ENCODE measurements at places on chromosomes 7 and 10.

- no peak for DNase-seq
Measured at GRCh38 chr10:87694011-87694794, 34.5 kb downstream of the PAPSS2 start.

DNA sequence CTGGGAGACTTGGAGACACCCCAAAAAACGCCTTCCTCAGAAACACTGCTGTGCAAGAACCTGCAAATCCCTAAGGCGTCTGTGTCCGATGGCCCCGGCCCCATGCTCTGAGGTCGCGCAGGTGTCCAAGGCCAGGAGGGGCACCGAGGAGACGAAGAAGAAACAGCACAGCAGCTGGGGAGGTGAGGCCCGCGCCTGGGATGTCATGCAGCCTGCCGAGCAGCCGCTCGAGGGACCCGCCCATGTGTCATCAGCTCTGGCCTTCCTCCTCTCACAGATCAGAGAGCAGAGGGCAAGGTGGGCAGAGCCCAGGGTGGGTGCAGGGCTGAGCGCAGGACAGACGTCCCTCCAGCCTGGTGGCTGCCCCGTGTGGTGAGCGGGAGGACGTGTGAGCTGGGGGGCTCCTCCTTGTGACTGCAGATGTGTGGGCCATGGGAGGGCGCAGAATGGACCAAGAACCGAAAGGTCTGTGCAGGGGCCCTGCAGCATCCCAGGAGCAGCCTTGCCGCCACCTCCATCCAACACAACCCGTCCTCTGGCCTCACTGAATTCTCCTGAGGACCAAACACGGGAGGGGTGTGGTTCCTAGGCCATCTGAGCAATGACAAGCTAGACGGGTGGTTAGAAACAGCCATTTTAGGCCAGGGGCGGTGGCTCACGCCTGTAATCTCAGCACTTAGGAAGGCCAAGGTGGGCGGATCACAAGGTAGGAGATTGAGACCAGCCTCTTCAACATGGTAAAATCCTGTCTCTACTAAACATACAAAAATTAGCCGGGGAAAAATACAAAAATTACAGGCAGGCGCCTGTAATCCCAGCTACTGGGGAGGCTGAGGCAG, 13.1 kb upstream of the GPER1 start:
- DNase-seq = no peak

DNA sequence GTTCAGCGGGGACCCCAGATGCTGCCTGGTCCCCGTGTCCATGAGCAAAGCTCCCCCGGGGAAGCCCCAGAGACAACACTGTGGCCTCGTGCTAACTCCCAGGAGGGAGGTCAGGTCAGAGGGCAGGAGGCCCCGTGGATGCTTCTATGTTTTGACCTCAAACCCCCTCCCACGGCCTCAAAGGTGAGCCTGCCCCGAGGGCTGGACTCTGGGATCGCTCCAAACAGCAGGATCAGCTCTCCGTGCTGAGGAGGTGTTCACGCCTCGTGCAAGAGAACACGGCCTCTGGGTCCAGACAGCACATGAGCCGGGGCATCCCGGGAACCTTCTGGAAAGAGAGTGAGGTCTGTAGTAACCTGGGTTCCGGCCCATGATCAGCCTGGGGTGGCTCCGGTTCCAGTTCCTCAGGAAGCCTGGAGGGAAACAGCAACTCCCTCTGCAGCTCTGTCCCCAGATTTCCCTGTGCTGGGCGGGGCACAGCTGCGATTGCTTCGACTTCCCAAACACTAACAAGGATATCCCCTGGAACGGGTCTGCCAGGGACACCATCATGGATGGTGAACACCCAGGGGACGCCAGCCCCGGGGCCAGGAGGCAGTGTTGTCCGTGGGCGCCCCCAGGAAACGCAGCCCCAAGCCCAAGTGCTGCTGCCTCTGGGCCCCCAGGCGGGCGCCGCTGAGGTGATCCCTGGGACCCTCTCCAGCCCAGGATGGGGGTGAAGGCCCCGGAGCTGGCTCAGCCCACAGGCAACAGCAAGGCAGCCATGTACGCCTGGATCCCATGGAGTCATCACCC, 18.0 kb upstream of the INPP5A start:
- DNase-seq = no peak

DNA sequence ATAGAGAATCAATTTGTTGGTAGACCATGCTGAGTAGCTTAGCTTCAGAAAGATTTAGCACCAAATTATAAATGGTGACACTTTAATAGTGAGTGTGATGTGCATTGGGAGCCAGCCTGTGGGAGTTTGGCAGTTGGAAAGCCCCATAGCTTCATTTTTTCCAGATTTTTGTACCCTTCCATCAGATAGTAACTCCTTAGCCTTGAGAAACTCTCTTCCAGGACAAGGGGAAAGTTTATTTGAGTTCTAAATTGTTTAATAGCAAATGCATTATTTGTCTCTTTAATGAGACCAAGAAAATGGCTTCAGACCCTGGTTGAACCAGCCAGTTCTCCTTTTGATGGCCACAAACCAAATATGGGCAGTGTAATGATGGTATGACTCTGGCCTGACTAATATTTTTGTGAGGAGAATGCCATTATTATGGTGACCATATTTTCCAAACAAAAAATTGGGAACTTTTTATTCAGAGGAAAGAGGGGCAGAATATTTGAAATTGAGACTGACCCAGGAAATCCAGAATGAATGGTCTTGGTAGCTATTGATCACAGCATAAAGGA, 49.8 kb downstream of the PLCE1 start:
- DNase-seq = no peak

DNA sequence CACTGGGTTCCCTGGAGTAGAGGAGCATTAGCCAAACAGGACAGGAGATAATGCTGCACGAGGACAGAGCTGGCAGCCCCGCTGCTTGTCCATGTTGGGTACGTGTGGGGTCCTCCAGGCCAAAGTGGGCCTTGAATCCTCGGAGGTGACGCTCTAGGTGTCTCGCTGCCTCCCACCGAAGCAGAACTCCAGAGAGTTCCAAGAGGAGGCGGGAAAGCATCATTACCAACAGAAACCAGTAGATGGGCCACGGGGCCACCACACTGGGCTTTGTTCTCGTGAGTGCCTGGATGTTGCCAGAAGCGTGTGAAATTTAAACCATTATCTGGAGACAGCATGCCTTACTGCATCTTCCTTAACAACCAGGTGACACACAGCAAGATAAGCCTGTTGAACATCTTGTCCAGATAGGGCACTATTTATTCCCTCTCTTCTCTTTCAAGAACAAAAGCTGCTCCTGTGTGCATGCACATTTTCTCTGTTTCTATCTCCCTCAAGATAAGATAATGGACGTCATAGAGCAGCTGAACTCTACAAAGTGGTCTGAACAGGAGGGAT, 56.8 kb downstream of the TNS3 start:
- no peak for DNase-seq

DNA sequence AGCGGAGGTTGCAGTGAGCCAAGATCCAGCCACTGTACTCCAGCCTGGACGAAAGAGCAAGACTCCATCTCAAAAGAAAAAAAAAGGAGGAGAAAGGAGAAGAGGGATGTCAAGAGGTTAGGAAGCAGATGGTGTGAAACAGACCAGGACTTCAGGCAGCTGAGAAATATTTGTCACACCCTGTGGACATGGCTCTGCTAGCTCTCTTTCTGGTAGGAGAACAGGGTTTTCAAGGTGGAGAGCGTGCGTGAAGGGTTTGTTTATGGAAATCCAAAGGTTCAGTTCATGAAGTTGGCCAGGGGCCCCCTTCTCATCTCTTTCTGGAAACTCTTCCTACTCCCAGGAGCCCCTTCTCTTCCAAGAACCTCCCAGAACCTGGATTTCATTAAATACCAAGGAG, 110.8 kb upstream of the GALNT17 start:
- no peak for DNase-seq

All from NCI-H1048 (cell line).